H4 (cell line): ENCODE measurements at places on chromosomes 4 and X.

GRCh38 chr4:105280338-105281123 is 133.9 kb downstream of the TET2 start:
- DNase-seq: peak; percentile 9

- no peak for DNase-seq
Measured at GRCh38 chrX:31329298-31329697, 257.5 kb upstream of the FTHL17 start.

DNA sequence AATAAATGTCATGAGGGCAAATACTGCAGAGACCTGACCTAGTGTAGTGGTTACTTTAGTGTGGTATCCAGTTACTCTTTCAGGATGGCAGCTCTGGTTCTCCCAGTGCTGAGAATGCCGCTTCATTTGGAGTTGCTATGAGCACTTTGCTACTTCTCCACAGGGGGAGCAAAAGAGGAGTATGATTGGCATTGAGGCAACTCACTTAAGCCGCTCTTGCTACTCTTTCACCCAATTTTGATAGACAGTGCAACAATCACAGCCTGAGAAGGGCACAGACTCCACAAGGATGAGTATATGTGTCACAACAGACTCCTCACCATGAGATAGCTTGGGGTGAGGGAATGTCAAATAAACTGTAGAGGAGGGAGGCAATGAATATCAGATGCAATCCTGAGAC is 81.2 kb downstream of the NPY1R start:
- no peak for DNase-seq

- DNase-seq: peak; percentile 86
Measured at GRCh38 chr4:31059753-31060522, 339.8 kb downstream of the PCDH7 start.

- no peak for DNase-seq
Measured at GRCh38 chr4:169017971-169018370, 7.9 kb upstream of the CBR4 start.

- DNase-seq: no peak
Measured at GRCh38 chr4:155773196-155773800, 14.5 kb downstream of the GUCY1B1 start.

DNA sequence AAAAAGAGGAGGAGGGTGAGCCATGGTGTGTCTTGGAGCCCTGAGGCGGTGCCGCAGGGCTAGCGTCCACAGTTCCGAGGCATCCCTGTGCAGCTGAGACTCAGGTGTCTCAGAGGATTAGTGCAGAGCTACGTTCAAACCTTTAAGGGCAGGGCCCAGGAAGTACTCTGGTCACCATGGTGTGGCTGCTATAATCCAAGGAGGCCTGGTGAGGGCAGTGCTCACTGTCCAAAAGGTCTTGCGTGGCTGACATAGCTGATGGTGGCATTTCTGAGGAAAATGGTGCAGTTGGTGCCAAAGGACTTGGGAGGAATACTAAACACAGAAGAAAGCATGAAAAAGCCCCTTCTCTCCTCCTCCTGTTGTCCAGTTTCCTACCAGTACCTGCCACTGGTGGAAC is 146.9 kb downstream of the DCHS2 start:
- DNase-seq: no peak

GRCh38 chr4:51830156-51830720 is 12.7 kb upstream of the DCUN1D4 start:
- no peak for DNase-seq

GRCh38 chr4:82797040-82797404 is 1.6 kb downstream of the SCD5 start:
- no peak for DNase-seq

- DNase-seq: no peak
Measured at GRCh38 chrX:9682456-9682855, 83.2 kb downstream of the GPR143 start.

DNA sequence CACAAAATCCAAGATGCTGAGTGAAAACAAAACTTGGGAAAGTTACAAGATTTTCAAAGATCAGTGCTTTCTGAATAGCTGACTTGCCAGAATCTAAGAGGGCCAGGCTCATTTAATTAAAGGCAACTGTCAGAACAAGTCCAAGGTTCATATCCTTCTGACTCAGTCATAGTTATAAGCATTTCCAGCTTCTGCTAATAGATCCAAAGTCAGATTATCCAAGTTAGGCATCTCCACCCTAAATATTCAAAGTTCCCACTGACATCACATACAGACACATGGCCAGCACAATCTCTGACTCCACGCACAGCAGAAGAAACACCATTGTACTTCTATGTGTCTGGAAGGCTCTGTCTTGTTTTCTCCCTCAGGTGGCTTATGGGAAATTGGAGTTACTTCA is 41.8 kb downstream of the GASK1B start:
- no peak for DNase-seq

- DNase-seq: no peak
Measured at GRCh38 chr4:129384974-129385373, 289.0 kb downstream of the C4orf33 start.

GRCh38 chrX:12946406-12946805 is 28.5 kb upstream of the TMSB4X start:
- no peak for DNase-seq

DNA sequence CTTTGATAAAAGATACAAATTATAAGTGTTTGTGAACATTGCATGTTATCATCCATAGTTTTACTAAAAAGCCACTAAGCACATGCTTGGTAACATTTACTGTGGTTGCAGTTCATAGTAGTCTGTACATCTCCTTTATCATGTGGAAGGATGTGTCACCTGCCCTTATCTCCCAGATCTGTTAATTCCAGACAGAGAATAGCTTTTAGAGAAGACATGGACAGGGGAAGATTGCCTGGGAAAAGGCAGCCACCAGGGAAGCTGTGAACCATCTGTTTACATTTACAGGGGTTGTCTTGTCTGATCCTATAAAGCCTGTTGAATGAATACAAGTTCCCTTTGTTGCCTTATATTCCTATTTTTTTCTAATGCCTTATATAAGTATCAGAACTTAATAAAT is 396.0 kb downstream of the FAT4 start:
- DNase-seq: no peak

- no peak for DNase-seq
Measured at GRCh38 chrX:150906694-150907093, 8.2 kb upstream of the CD99L2 start.

GRCh38 chrX:154397888-154398667 is at the start of gene RPL10:
TSS of gene RPL10 (plus strand) at chrX:154398377. CDS start at chrX:154398520, 143 bp downstream.
- peak; percentile 97 for DNase-seq
